Breast epithelium (tissue), 4 donors: ENCODE measurements at places on chromosomes 16 and 17.

GRCh38 chr17:43155666-43156065 lies 15.3 kb upstream of the NBR1 start:
- H3K27ac ChIP-seq, result no peak overlapping the region
- no peaks in the 10 kb centered on the region for H3K4me1 ChIP-seq
- H3K27me3 ChIP-seq, result no peaks in the 10 kb centered on the region
- H3K36me3 ChIP-seq, result no peaks in the 10 kb centered on the region
- H3K4me3 ChIP-seq, result no peak overlapping the region
- no peak for DNase-seq

DNA sequence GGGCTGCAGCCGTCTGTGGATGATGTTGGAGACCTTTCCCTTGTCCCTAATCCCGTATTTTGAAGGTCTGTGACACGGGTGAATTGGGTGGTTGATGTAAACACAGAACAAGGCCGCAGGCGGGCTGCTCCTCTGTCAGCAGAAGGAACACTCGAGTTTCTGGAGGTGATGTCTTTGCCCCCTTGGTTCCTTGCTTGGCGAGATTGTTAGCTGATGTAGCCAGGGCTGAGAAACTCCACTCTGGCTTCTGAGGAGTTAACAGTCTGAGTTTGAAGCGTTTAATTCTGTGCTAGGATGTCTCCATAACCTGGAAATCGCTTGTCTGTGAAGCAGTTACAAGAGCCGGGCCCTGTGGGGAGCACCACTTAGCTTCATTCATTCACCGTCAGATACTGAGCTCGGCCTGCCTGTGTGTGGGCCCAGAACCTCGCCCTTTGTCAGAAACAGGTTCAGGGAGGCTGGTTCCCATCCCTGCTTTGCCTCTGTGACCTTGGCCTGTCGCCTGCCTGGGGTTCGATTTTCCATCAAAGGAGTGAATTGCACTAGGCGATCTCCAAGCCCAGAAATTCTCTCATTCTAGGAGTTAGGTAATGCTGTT lies 1.3 kb downstream of the MAPK8IP3 start:
- DNase-seq, result no peak
- H3K4me3 ChIP-seq, result peak overlapping the region; percentile 89
- no peaks in the 10 kb centered on the region for H3K36me3 ChIP-seq
- peaks cover 12% of the 10 kb centered on the region for H3K4me1 ChIP-seq
- H3K27ac ChIP-seq, result peak overlapping the region; percentile 95

DNA sequence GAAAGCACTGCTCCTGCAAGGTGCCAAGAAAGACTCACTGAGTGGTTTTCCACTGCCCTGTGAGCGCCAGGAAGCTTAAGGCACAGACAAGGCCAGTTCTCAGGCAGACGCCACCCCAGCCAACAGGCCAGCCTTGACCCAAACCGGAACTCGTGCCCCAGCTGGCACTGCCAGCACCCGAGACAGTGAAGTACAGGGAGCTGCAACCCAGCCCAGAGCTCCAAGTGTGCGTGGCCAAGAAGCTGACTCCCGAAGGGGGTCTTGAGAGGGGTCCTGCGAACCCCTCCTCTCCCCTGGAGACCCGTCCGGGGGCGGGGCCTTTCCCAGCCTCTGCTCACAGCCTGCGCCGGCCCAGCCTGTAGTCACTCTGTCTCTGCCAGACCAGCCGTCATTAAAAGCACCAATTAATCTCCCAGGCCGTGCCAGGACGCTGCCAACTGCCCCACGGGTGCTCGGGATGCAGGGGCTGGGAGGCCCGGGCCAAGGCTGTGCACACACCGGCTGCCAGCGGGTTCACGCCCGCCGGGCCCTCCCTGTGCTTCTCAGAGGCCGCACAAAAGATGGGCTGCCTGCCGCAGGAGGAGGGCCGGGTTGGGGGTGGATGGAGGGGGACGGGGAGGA lies 4.4 kb upstream of the SOX8 start:
- H3K27ac ChIP-seq, result peak overlapping the region; percentile 76
- peaks cover 9% of the 10 kb centered on the region for H3K4me1 ChIP-seq
- no peaks in the 10 kb centered on the region for H3K36me3 ChIP-seq
- DNase-seq, result no peak

- H3K36me3 ChIP-seq, result peaks cover 12% of the 10 kb centered on the region
- no peaks in the 10 kb centered on the region for H3K27me3 ChIP-seq
- peak overlapping the region; percentile 68 for H3K27ac ChIP-seq
- peak; percentile 79 for DNase-seq
- H3K4me3 ChIP-seq, result peak overlapping the region; percentile 60
- H3K4me1 ChIP-seq, result peaks cover 2% of the 10 kb centered on the region
Measured at GRCh38 chr17:7589204-7589868, 558 bp downstream of the SOX15 start.

- peaks cover 5% of the 10 kb centered on the region for H3K4me1 ChIP-seq
- peak overlapping the region; percentile 17 for H3K4me3 ChIP-seq
- no peak for DNase-seq
- peak overlapping the region; percentile 80 for H3K27ac ChIP-seq
- H3K27me3 ChIP-seq, result no peaks in the 10 kb centered on the region
Measured at GRCh38 chr17:59829217-59830006, 63.3 kb downstream of the TUBD1 start.
